ENCODE measurements at places on chromosomes 6 and 20.

- DNase-seq: no peak
Measured at GRCh38 chr6:17904491-17905120, 82.8 kb downstream of the KIF13A start.

DNA sequence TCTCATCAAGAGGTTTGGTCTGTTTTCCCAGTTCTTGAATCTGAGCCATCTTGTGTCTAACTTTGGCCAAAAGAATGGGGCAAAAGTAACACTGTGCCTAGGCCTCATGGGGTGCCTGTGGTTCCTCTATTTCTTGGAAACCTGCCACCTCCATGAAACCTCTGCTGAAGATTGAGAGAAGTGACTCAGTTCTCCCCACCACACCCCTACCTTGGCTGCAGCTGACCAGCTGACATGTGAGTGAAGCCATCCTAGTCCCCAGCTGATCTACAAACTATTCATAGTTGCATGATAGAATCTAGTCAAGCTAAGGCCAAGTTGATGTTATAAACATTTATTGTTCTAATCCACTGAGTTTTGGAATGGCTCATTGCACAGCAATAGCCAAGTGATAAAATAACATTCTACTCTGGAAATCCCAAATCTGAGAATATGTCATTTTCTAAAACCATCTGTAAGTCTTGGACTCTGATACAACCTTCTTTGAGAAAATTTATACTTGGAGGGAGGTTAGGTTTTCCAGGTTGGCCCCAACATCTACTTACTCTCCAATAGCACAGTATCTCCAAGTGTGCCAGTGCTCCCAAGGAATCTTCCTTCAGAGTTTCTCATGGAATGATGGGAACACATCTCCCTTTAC lies 107.0 kb upstream of the SMLR1 start:
- no peak for DNase-seq

- no peak for DNase-seq
Measured at GRCh38 chr20:51734876-51735720, 33.1 kb downstream of the ATP9A start.

DNA sequence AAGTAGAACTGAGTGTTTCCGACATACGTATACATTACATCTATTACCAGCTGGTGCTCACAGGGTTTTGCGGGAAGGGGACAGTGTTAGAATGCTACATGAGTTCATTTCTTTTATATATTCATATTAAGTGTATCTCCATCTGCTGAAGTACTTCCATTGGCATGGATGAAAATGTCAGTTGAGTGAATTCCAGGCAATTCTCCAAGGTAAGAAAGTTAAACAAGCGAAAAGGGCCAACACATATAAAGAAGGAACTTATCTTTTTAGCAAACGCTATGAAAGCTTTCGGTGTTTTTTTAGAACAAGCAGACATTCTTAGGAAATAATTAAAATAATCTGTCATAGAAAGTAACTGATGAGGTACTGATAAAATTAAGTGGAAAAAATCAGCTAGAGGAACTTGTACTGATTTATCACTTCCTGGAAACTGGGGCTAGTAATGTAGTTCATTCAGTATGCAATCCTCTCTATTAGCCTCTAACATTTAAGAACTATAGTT lies 34.6 kb downstream of the RNF146 start:
- no peak for DNase-seq

- no peak for DNase-seq
Measured at GRCh38 chr20:14807224-14807623, 469.8 kb upstream of the FLRT3 start.

Measured in T-helper 2 cell (primary cell).